ENCODE measurements at places on chromosomes 1 and 21.
A peak's percentile ranks its signal among the peaks of the same experiment; 100 is the strongest.

- no peak for DNase-seq
Measured at GRCh38 chr1:100184536-100184935, 6.5 kb upstream of the LRRC39 start.

DNA sequence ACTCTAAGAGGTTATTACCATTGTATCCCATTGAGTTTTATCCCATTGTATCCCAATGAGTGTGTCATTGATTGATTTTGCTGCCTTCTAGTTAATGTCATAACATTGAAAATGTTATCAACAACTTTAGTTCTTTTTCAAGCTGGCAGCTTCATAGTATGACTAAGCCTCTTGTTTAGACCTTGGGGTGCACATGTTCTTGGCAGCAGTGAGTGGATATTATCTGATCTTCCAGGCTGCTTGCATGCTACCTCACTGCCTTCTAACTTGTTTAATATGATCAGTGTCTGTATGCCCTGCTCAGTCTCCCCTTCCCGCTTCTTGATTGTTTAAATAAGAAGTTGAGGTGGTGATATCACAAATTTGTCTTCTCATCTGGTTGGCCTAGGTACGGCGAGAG is 24.6 kb downstream of the NTPCR start:
- no peak for DNase-seq

DNA sequence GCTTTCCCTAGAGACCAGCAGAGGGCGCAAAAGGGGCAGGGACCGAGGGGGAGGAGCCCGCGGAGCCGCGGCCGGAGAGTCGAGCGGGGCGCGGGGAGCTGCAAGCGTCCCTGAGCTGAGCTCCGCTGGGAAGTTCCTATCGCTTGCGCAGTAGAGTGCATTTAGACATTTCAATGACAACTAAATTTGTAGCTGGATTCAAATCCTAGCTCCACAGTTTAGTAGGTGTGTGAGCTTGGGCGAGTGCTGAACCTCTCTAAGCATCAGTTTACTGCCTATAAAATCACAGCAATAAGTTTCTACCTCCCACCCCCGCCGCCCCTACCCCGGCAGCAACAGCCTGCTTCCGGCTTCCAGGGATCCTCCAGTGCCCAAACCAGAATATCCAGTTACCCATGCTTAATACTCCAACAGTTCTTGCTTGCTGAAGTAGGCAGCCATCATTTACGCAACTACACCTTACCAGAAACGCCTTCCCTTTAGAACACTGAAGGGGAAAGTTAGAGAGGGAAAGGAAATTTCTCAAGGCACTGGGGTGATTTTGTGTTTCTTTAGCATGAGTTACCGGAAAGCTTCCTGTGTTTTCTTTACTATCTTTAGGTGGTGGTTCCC is 9.1 kb downstream of the TLR5 start:
- DNase-seq = peak; percentile 69

DNA sequence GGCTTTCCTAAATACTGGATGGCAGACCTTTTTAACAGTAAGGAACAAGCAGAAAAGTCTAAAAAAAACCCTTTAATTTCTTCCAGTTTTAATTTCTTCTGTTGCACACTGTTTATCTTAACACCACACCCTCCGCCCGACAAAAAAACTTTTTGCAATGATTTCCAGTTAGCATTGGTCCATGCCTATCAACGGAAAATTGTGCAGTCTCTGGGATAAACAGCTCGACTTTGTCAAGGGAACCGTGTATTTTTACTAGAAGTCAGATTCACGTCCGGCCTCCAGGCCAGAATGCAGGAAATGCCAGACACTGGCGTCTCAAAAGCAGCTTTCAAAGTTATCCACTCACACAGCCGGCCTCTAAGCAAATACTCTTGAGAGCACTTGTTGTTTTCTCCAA is 378 bp upstream of the NUP210L start:
- no peak for DNase-seq

- no peak for DNase-seq
Measured at GRCh38 chr1:216448011-216448510, 24.8 kb upstream of the USH2A start.

DNA sequence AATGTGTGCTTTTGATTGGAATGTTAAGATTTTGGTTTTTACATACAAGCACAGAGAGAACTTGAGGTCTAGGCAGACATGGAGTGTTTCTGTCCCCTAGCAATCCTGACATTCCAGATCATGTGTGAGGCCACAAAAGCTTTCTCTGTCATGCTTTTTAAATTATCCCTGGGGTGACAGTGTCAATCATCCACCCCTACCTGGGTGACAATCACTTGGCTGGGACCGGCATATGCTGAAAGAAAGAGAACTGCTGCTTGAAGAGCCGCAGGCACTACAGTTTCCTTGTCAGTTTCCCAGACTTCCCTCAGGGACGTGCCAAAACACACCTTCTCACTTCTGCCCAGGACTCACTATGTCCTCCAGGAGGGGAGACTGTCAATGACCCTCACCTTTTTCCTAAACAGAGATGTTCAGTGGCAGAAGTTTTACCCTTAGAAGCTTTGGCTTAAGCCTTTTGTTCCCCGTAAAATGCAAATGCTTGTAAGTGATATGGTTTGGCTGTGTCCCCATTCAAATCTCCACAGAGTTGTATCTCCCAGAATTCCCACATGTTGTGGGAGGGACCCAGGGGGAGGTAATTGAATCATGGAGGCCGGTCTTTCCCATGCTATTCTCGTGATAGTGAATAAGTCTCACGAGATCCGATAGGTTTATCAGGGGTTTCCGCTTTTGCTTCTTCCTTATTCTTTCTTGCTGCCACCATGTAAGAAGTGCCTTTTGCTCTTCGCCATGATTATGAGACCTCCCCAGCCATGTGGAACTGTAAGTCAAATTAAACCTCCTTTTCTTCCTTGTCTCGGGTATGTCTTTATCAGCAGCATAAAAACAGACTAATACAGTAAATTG is 217.4 kb downstream of the FGGY start:
- DNase-seq = no peak

GRCh38 chr1:30760596-30761324 is 3.2 kb upstream of the LAPTM5 start:
- DNase-seq = peak; percentile 73

- DNase-seq = no peak
Measured at GRCh38 chr21:42412636-42412933, 8.9 kb downstream of the UBASH3A start.

- DNase-seq = no peak
Measured at GRCh38 chr1:225593414-225593813, 59.5 kb downstream of the ENAH start.

DNA sequence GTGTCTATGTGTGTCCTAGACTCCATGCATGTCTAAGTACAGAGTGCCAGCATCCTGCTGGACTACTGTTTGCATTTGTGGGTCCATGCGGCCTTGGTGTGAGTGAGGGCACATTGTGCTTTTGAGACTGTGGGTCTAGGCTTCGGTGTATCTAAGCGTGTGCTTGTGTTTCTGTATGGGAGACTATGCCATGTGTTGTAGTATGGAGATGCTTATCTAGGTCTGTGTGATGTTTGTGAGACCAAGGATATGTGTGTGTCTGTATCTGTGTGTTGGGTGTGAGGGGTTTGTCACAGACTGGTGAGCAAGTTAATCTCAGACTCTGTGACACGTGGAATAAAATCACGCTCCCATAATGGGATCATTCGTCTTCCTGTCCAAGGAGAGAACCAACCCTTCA is 14.5 kb downstream of the AHDC1 start:
- DNase-seq = no peak

DNA sequence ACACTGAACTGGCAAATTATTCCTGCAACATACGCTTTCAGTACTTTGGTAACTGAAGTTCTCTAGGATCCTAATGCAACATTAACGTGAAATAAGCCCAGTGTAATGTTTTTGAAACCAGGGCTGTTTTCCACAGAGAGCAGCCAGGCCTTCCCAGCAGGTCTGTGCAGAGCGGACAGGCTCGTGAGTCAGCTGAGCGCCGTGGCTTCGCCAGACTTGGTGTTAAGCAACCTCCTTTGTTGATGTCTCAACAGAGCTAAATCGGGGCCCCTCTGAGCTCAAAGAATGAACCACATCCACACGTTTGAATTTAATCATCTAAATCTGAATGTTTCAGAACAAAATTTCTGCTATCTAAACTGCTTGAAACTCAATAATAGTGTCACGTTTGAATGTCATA is 181.8 kb upstream of the FMN2 start:
- peak; percentile 21 for DNase-seq

GRCh38 chr1:226606311-226607267 is 58.0 kb downstream of the STUM start:
- DNase-seq = no peak

DNA sequence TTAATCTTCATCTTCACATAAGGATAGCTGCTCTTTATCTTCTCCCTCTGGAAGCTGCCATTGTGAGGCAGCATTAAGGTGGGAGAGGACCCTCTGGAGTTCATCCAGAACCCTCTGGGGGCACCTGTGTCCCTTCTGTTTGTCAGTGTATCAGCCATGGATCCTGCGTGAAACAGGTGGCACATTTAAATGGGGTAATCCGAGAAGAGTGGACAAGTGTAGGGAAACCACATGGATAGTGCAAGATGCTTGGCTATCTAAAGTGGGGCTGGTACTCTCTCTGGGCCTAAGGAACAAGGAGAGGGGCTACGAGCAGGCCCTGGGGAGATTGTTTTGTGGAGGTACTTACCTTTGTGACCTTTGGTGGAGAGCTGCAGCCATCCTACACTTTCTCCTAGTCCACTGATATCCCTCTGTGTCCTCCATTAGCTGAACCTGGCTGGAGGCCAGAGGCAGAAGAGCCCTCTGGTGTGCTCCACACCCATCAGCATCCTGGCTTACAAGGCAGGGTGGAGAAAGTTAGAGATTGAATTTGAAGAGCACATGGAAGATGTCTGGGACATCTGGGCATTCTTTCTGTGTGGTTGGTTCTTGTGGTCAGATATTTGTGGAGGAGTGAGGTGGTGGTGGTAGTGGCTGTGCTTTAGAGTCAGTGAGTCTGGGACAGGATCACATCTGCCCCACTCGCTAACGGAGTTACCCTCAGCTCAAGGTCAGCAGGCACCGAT is 117.7 kb downstream of the FGGY start:
- no peak for DNase-seq

DNA sequence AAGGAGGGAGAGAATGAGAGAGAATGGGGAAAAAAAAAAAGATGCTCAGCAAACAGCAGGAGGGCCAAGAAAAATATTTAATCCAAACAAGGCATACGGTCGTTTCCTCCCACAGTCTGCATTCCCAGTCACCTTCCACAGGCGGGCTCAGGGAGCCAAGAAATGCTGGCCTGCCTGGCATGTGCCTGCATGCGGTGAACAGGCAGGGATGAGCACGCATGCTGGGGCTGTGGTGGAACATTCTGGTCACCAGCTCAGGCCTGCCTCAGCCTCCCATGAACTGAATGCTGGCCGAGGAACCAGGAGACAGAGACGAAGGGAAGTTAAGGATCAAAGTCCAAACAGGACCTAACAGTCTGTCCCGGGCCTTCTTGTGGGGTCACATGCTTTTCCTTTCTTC is 335.3 kb downstream of the ASTN1 start:
- DNase-seq = no peak

GRCh38 chr1:5976231-5976630 is 16.0 kb downstream of the NPHP4 start:
- DNase-seq = no peak

DNA sequence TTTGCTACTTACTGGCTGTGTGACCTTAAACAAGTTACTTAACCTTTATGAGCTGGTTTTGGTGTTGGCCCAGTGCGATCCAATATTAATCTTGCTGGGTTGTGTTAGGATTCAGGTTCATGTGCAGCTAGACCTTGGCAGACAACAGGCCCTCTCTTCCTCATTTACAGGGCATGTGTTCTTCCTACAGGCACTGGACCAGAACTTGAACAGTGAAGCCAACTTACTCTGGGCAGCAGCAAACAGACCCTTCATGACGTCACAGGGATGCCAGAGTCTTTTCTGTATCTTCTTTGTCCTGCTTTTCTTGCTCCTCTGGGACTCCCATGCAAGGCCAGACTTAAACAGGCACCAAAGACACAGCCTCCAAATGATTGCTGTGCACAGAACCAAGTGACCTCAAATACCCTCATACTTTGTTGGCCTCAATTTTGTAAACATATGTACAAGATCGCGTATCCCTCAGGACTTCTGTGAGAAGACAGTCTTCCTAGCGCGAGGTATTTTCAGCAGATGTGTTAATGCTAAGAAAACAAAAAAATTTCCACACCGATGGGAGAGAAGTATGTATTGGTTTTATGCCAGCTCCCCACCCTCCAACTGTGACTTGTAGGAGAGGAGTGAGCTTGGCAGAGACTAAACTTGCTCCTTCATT is 73.7 kb downstream of the URB2 start:
- DNase-seq = peak; percentile 29

- no peak for DNase-seq
Measured at GRCh38 chr1:15881961-15882360, 34.5 kb downstream of the SPEN start.

DNA sequence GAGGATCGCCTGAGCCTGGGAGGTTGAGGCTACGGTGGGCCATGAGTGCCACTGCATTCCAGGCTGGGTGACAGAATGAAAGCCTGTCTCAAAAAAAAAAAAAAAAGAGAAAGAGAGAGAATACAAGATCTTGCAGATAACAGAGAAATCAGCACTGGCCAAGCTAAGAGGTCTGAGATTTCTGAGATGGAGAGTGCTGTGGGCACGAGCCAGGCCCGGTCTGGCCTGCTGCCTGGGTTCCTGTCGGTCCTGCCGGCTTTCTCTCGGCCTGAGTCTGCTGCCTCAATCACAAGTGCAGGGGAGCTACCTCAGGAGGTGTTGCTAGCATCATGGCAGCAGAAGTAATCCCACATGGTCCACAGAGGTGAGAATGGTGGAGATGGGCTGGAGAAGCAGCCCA is 19.0 kb downstream of the ADORA1 start:
- no peak for DNase-seq

DNA sequence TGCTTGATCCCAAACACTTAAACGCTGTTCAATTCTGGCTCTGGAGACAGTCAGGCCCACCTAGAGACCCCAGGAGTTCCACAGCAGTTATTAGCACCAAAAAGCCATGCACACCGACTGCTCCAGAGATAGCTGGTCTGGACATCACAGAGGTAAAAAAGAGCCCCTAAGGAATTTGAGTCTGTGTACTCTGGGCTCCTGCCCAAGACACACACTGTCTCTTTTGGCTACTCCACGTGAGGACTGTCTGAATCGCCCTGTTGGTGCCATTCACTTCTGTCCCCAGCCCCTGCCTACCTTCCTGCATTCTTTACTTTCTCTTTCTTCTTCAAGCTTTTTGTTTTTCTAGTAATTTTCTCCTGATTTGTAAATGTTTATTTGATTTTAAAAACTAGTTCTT is 197.4 kb downstream of the ADGRL2 start:
- no peak for DNase-seq

- no peak for DNase-seq
Measured at GRCh38 chr1:18972531-18972930, 16.1 kb upstream of the IFFO2 start.
